ENCODE measurements at places on chromosomes 11 and 22.

- DNase-seq: no peak
Measured at GRCh38 chr11:22521226-22521625, 104.4 kb downstream of the FANCF start.

DNA sequence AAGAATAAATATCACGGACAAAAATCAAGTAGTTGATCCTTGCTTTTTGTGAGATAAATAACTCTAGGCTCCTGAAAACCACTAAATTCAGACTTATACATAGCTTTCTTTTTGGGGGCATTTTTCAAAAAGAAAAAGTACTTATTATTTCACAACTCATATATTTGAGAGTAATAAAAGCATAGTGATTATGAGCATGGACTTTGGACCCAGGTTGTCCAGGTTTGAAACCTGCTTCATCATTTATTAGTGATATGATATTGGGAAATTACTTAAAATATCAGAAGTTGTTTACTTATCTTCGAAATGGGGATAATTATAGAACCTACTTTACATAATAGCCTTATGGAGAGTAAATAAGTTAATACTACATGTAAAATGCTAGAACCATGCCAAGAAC, 17.0 kb upstream of the LDHAL6A start:
- no peak for DNase-seq

- DNase-seq: no peak
Measured at GRCh38 chr22:31138126-31138525, 2.2 kb downstream of the PLA2G3 start.

- DNase-seq: no peak
Measured at GRCh38 chr11:34439610-34440198, 970 bp downstream of the CAT start.

Measured in T follicular helper cell (primary cell).